ENCODE measurements at places on chromosomes 3 and 15.

GRCh38 chr3:136612512-136612911 is 139.7 kb downstream of the STAG1 start:
- DNase-seq, result no peak

GRCh38 chr3:193711964-193712598 is 119.1 kb downstream of the OPA1 start:
- DNase-seq, result no peak

- no peak for DNase-seq
These were observed 324.5 kb upstream of the ROBO2 start for GRCh38 chr3:76715426-76715825.

- DNase-seq, result no peak
These were observed 220.5 kb downstream of the TJP1 start for GRCh38 chr15:29601811-29602210.

DNA sequence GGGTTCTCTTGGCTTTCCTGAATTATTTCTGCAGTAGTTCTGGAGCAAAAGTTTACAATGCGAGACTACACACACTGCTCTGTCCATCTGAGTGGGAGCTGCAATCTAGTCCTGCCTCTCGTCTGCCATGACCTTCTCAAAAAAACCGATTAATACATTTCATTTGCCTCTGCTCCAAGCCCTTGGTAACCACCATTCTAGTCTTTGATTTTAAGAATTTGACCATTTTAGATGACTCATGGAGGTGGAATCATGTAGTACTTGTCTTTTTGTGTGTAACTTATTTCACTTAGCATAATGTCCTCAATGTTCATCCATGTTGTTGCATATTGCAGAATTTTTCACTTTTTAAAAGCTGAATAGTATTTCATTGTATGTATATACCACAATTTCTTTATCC is 356.9 kb downstream of the SV2B start:
- no peak for DNase-seq

DNA sequence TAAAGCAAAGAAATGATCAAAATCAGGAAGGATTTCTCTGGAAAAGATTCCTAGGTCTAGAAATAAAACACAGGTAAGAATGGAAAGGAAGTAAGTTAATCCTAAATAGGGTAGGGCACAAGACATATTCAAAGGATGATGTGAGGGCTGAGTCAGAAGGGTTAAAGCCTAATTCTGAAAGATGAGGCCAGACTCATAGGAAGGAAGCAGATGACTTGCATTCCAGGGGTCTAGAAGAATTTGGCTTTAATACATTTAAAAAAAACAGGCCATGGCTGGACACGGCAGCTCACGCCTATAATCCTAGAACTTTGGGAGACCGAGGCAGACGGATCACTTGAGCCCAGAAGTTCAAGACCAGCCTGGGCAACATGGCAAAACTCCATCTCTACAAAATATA is 3.2 kb downstream of the SSR3 start:
- DNase-seq, result no peak

GRCh38 chr3:104549099-104549714 is 817.5 kb upstream of the ALCAM start:
- no peak for DNase-seq

DNA sequence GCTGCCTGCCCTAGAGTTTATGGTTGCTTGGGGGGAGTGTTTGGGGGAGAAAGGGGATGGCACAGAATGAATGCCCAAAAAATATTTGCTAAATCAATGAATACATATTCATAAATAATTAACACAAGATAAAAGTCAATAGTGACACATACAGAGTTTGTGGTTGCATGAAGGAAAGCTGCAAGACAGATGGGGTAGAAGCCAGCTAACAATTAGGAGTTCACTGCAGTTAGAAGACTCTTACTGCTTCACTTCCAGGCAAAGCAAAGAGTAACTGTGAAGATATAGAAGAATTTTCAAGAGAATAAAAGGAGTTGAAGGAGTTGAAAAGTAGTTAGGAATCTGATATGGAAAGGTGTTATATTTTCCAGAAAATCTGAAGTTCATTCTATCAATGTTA is 72.4 kb downstream of the ZNF280D start:
- DNase-seq, result no peak

- no peak for DNase-seq
These were observed 26.5 kb downstream of the CD86 start for GRCh38 chr3:122081543-122082247.

DNA sequence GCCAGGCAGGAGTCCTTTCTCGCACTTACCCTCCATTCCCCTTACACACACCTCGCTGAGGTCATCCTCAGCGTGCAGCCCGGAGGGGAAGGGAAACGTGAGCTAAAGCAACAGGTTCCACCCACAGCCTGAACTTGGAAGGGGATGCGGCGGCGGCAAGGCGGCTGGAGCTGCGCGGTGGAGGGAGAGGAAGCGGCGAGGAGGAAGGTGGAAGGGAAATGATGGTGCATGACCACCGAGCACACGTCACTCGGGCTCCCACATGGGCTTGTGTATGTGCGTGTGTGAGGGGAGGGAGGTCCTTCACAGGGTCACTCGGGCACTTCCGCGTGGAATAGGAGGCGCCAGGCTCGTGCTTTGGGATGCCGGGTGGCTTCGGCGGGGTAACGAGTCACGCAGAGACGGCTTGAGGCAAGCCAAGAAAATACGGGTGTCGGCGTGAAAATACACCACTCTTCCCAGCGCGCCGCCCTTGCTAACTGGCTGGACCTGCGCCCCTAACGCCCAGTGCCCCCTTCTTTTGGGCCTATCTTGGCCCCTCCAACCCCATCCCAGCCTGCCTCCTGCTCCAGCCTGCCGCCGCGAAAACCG is 225.5 kb upstream of the IL12A start:
- no peak for DNase-seq

DNA sequence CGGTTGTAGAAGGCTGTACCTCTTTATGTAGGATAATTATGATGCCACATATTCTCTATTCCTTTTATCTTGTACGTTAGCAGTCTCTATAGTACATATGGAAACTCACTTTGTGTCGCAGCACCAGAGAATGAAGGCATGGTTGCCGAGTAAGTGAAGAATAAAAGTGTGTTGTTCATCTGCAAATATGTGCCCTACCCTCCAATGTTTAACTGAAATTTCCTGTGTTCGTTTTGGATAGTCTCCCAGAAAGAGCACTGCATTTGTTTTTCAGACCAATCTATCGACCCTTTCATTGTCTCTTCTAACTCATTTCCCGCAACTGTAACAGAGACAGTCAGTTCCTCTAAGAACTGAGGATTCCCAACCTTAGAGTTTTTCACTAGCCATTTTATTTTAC is 592.8 kb downstream of the TUSC7 start:
- DNase-seq, result no peak

- no peak for DNase-seq
These were observed 51.5 kb downstream of the IGF1R start for GRCh38 chr15:98699591-98700424.

- DNase-seq, result no peak
These were observed 27.9 kb upstream of the MUC20 start for GRCh38 chr3:195692781-195693427.

- DNase-seq, result no peak
These were observed 80.2 kb downstream of the DLG1 start for GRCh38 chr3:197218210-197218609.

- DNase-seq, result no peak
These were observed 249.7 kb upstream of the MCTP2 start for GRCh38 chr15:93981706-93982105.

GRCh38 chr15:63611177-63611576 is 14.0 kb downstream of the FBXL22 start:
- DNase-seq, result no peak

- DNase-seq, result no peak
These were observed 1050.2 kb downstream of the AGBL1 start for GRCh38 chr15:87129916-87130315.

- DNase-seq, result no peak
These were observed 778.3 kb upstream of the ALCAM start for GRCh38 chr3:104588442-104588841.

GRCh38 chr15:94930960-94931359 is 699.6 kb downstream of the MCTP2 start:
- no peak for DNase-seq

DNA sequence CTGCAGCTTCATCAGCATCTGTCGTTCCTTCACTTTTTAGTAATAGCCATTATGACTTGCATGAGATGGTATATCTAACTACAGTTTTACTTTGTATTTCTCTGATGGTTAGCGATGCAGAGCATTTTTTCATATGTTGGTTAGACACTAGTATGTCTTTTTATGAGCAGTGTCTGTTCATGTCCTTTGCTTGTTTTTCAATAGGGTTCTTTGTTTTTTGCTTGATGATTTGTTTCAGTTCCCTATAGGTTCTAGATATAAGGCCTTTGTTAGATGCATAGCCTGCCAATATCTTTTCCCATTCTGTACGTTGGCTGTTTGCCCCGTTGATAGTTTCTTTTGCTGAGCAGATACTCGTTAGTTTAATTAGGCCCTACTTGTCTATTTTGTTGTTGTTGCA is 487.2 kb upstream of the BCHE start:
- no peak for DNase-seq

DNA sequence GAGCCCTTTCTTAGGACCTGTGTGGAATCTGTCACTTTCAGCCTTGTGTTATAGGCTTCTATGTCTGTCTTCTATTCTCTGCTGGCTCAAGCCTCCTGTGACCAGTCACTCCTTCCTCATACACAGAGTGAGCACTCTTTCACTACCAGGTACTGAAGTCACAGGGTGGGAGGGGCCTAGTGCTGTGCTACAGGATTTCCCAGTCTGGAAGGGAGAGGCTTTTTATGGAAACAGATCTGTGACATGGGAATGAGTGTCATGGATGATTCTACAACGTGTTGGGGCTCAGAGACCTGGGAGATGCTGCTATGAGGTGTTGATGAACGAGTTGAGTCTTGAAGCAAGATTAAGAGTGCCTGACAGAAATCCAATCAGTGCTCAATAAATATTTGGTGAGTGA is 100.5 kb downstream of the PDCD6IP start:
- no peak for DNase-seq
